Eye (tissue), 1 donor: ENCODE measurements at places on chromosomes 11 and 22.

GRCh38 chr22:35225010-35225409 is 32.3 kb upstream of the HMGXB4 start:
- DNase-seq, result no peak

DNA sequence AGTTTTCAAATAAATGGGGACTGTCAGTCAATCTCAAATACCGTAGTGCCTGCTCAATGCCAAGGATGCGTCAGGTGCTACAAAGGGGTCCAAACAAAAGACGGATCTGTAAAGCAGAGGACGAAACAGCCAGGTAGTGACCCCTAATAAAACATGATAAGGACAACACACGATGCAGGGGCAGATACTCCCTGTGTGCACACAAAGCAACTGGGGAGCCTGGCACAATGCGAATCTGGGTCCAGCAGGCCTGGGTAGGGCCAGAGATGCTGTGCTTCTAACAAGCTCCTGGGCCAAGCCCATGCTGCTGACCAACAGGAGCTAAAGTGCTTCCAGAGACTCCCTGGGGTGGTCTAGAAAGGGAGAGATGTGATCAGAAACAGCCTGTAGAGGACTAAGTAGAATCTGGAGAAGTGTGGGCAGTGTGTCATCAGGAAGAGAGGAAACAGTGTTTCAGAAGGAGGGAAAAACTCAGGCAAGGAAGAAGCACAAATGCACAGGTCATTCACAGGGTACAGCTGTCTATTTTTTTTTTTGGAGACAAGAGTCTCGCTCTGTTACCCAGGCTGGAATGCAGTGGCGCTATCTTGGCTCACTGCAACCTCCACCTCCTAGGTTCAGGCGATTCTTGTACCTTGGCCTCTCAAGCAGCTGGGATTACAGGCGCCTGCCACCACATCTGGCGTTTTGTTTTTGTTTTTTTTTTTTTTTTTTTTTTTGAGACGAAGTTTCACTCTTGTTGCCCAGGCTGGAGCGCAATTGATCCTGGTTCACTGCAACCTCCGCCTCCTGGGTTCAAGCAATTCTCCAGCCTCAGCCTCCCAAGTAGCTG is 74.5 kb downstream of the MICAL3 start:
- DNase-seq, result no peak

GRCh38 chr11:21896216-21896615 is 296.7 kb upstream of the ANO5 start:
- no peak for DNase-seq

DNA sequence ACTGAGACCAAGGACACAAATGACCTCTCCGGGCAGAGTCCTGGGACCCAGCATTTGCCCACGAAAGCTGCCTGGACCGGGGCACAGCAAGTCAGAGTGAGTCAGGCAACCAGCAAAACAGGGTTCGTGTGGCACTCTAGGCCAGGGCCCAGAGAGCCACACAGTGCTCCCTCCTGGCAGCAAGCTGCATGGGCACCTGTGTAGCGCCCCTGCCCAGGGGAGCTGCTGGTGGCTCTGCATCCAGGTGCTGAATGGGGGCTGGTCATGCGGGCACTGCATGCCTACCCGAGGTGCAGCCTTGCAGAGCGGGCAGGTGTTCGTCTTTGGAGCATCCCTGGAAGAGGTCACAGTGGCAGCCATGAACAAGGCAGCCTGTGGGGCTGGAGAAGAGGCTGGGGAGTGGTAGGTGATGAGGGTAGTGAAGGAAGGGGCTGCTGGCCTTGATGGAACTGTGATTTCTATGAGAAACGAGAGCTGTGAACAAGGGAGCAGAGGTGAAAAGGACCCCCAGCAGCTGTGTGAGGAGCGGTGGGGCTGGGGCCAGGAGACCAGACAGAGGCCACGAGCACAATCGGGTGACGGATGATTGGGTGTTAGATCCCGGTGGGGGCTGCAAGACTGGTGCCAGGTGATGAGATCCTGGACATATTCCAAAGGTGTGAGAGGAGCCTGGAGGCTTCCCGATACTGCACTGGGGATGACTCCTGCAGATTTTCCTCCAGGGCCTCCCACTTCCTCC is 63.3 kb downstream of the DGCR2 start:
- DNase-seq, result no peak

DNA sequence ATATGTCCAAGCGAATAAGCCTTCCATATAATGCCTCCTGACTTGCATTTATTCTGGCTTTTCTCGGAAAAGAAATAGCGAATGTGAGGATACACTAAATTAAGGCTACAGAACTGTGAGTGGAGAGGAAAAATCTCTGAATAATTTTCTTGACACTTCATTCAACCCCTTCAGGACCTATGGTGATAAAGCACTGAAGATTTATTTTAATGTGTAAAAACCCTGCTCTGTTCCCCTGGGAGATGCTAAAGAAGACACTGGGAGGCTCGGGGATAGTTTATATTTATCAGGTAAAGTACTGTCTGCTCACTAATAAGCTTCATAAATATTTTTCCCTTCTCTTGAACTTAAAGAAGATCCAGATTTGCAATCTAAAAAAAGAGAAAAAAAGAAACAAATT is 895.8 kb downstream of the OPCML start:
- no peak for DNase-seq

- DNase-seq, result no peak
Observed at GRCh38 chr11:118074785-118075184, 2.1 kb upstream of the TMPRSS4 start.

GRCh38 chr11:68215087-68215445 is 2.0 kb upstream of the KMT5B start:
- no peak for DNase-seq

GRCh38 chr11:134235399-134235798 is 10.9 kb downstream of the VPS26B start:
- DNase-seq, result no peak

GRCh38 chr11:34160049-34160721 is 54.8 kb downstream of the NAT10 start:
- DNase-seq, result no peak
